Activated CD4-positive, alpha-beta T cell treated with anti-CD3 and anti-CD28 coated beads, Interleukin-2, amount 10 ng/mL, durations not matched to agents 7 days and 5 days (primary cell): ENCODE measurements at places on chromosomes 4 and X. TPM values are rescaled to one million over a fixed set of nuclear protein-coding genes. Genes with fewer than 3 reads are reported as not detected.

DNA sequence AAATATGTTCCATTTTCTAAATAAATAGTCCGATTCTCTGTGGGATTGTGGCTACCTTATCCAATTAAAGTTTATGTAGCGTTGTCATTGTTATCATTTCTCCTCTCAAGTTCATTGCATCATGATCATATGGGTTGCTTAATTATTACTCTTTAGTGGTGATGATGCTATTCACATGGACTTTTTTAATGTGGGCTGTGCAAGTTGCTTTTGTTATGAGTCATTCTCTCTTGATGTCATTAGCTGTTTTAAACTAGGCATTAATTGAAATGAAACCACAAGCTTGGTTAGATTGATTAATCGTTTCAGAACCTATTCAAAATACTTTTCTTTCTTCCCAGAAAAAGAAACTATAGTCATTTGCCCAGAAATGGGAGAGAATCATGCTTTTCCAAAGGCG lies 38.2 kb downstream of the NHS start:
- no peak for DNase-seq

GRCh38 chrX:24862343-24862742 lies 153.4 kb downstream of the ARX start:
- no peak for DNase-seq

Gene KDR
- not detected for total RNA-seq

DNA sequence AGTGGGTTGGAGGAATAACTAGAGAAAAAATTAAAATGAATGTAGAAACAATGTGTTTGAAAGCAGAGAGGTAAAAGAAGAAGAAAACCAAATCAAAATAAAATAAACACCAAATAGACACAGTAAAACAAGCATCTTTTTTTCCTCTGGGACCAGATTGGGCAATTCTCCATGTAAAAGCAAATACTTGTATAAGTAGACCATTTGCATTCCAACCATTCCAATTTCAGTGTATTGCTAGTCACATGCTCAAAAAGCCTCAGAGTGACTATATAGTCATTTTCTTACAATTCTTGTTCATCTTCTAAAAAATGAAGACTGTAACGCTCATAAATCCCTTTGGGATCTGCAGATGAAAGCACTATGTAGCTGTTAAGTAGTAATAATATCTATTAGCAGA lies 969.5 kb downstream of the PCDH18 start:
- no peak for DNase-seq

DNA sequence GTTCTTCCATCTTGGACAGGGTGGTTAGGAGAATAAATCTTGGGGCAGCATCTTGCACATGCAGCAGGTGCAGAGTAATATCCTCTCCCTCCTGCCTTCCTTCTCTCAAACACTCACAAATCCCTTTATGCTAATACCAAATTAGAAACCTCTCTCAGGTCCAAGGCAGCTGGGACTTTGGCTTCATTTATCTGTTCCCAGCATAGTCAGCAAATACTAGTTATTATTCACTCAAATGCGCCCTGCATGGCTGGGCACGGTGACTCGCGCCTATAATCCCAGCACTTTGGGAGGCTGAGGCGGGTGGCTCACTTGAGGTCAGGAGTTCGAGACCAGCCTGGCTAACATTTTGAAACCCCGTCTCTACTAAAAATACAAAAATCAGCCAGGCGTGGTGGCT lies 156.0 kb upstream of the GALNT7 start:
- DNase-seq, result no peak

DNA sequence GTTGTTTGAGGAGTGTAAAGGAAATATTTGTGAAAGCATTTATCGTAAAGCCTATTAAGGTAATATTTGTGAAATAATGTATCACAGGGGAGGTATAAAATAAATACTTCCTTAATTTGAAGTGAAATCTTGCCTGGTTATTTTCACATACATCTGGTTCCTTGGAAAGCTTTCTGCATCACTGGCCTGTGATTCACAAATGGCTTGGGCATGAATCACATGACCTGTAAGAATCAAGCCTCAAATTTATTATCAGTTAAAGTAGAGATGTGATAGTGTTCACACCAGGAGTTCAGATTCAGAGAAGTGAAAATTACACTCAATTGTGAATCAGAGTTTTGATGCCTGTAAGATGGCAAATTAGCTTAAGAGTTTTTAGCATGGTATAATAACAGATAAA lies 1911.4 kb downstream of the STIM2 start:
- no peak for DNase-seq
